ENCODE measurements at places on chromosomes 5 and 9.

GRCh38 chr5:34811706-34812105 lies 27.3 kb upstream of the TTC23L start:
- no peak for DNase-seq

DNA sequence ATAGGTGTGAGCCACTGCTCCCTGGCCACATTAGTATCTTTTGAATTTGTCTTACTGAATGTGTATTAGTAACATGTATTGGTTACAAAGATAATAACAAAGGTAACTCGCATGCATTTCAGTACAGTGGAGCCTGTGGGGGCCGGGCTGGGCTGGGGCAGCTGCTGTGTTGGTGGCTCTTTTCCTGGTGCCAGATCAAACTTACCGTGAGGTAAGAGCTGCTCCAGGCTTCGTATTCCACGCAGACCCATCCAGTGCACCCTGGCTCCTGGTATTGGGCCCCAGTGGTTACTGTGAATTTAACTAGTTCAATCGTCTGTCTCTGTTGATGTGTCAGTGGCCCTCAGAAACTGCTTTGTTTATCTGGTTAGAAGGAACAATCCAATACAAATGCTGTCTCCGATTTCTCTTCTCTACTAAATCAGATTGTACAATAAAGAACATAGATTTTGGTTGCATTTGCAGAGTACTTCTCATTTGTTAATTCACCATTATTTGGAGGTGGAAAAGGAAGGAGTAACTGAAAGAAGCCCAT lies 15.6 kb downstream of the PRRC2B start:
- no peak for DNase-seq

- no peak for DNase-seq
Observed at GRCh38 chr9:127927988-127928675, 2.4 kb downstream of the PIP5KL1 start.

DNA sequence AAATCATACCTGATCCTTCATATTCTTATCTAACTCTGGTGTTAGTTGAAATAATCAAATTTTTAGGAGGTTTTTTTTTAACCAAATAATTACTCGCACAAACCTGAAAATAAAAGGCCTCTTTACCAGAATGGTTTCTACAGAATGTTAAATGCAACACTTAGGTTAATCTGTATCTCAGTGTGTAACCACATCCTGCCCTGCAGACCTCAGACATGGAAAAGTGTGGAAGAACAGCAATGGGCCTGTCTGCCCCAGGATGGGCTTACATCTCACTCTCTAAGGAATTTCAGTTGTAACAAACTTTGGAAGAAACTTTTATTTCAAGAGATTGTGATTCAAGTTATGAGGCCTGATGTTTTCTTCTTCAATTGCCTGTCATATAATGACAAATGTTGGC lies 32.5 kb upstream of the MIER3 start:
- DNase-seq, result no peak

DNA sequence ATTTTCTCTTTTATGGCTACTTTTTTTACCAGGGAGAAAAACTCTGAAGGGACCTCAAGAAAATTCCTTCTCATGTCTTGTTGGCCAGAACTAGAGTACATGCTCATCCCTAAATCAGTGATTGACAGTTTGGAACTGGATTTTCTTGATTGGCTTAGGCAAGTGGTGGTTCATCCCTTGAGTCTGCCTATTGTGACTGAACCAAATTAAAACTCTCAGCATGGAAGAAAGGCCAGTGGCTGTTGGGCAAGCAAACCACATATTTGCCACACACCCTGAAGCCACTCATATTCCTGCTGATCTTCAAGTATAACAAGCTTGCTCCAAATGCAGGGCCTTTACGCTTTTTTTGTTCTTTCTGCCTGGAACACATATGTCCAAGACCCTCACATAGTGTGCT lies 7.2 kb upstream of the HOMER1 start:
- DNase-seq, result no peak

DNA sequence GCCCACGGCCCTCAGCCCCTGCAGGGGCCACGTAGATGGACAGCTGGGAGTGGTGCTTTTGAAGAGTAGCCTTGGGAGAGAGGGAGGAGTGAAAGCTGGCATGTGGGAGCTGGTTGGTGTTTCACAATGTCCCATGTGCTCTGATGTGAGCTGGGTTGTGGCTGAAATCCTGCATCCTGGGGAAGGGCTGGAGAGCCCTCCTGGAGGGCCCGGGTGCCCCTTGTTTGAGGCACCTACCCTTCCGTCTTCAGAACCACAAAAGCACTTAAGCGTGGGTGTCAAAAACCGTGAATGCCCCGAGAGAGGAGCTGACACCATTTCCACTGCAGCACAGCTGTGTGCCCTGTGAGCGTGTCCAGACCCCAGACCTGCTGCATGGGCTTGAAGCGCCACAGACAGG lies 199.1 kb upstream of the ZNF618 start:
- no peak for DNase-seq

- DNase-seq, result no peak
Observed at GRCh38 chr9:120184266-120184665, 395.7 kb downstream of the CDK5RAP2 start.

DNA sequence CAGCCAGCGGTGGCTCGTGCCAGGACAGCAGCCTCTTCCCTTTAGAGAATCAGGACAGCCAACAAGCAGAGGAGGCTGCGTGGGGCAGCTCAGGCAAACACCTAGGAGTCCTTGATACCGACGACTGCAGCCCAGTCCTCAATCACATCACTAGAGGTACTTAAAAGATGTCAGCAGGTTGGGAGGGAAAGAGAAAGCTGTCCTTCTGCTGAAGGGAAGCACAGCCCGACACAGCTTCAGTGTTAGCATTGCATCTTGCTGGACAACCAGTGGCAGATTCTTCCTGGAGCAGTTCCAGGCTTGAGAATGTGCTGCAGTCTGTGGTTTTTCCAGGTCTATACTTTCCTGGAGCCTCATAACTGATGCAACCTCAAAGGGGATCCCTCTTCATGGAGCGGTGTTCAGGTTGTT lies 230.5 kb downstream of the SYK start:
- no peak for DNase-seq

DNA sequence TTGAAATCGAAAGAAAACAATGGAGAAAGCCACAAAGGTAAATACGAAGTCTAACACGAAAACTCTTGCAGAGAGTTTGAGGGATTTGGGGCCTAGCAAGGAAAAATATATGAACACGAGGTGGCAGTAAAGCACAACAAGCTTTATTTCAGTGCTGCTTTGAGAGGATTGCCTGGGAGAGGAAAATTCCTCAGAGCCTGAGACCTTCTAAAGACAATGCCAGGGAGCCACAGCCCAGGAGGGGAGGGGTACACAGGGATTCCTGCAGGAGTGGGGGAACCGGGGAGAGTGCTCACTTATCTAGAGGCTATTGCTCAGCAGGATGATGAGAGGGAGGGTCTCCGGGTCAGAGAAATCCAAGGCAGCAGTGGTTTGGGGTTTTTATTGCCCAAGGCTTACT lies 134.9 kb upstream of the ADCY2 start:
- DNase-seq, result no peak

- DNase-seq, result no peak
Observed at GRCh38 chr5:133460172-133460758, 152.1 kb downstream of the FSTL4 start.

GRCh38 chr5:115132465-115132864 lies 37.2 kb downstream of the TRIM36 start:
- no peak for DNase-seq

GRCh38 chr9:123946101-123946821 lies 16.3 kb upstream of the DENND1A start:
- DNase-seq, result no peak

DNA sequence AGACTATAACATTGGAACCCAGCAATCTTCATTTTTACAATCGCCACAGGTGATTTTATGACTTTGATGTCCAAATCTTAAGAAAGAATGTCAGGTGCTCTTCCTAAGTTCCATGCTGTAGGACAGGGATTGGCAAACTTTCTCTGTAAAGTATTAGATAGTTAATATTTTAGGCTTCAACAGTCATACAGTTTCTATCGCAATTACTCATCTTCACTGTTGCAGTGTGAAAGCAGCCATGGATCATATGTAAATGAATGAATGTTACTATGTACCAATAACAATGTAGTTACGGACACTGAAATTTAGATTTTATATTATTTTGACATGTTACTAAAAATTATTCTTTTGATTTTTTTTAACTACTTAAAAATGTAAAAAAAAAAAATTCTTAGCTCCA lies 169.7 kb downstream of the DTWD2 start:
- DNase-seq, result no peak

GRCh38 chr5:71943874-71944273 lies 163.4 kb upstream of the MAP1B start:
- DNase-seq, result no peak

DNA sequence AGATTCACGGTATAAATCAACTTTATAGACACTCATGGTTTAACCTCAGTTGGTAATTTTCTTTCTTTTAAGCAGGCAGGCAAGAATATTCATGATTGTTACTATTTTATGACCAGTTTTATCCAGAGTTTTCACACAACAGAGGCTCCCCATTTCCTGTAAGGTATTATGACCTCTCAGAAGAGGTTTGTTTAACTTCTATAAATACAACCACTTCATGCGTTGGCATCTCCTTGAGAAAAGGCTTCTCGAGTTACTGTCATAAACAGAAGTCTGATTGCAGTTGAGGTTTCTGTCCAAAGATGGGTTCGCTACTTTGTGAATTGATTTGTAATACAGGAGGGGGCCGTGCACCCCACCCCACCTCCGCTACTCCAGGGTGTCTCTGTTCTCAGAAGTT lies 55.3 kb downstream of the ENTREP1 start:
- DNase-seq, result no peak

DNA sequence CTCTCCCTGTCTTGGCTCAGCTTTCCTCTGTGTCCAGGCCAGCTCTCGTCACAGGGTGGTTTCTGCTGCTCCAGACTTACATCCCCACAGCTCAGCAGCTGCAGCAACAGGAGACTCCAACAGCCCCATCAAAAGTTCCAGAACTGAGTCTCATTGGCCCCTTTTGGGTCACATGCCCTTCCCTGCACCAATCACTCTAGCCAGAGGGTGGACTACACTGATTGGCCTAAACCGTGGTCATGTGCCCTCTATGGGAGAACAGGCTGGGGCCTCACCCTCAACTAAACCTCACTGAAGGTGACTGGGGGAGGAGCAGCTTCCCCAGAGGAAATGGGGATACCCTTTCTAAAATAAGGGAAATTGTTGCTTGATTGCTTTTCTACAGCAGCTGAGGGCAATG lies 44.4 kb upstream of the CPLX2 start:
- DNase-seq, result no peak

DNA sequence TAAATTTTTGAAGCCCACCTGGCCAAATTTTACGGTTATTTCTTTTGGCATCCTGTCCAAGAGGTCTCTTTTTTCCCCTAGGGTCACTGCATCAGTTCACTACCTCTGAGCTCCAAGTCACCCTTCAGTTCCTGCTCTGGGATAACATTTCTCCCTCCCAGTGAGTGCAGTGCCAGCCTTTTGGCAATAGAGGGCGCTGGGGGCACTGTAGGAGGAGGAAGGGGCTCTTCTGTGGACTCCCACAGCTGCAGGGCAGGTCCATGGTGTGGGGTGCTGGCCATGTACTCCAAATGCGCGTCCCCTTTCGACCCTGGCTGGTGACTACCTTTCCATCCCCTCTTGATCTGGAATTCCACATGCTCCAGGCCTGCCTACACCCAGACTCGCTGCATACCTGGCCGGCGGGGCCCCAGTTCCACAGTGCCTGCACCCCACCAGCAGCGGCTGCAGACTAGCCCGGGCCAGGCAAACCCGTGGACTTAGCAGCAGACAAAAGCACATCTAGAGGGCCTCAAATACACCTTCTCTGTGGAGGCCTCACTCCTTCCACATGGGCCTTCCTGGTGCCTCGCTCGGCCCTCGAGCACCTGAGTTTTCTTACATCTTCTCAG lies 20.3 kb upstream of the NINJ1 start:
- no peak for DNase-seq

DNA sequence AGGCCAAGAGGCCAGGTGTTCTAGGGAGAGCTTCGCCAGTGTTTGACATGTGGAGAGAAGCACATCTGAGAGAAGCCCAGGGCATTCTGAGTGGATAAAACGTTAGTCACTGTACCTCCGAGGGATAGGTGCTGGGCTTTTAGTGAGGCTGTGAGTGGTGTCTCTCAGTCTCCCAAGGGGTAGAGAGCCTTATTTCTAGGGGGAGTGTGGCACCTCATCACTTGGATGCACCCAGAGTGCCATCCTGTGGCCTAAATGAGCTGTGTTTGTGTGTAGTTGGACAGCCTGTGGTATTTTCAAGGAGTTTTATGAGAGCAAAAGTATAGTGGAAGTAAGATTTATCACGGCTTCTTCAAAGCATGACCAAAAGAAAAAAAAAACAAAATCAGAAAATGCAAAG lies 1046.9 kb upstream of the WWC1 start:
- no peak for DNase-seq

Measured in stimulated activated CD8-positive, alpha-beta memory T cell treated with anti-CD3 and anti-CD28 coated beads, Interleukin-2, amount 100 ng/mL, for 1 hour (primary cell).